Stimulated activated naive CD8-positive, alpha-beta T cell treated with anti-CD3 and anti-CD28 coated beads, Interleukin-15, amount 100 ng/mL, for 72 hours (primary cell): ENCODE measurements at places on chromosomes 2 and 18.

- DNase-seq = no peak
Measured at GRCh38 chr2:107785756-107786155, 40.9 kb upstream of the RGPD4 start.

DNA sequence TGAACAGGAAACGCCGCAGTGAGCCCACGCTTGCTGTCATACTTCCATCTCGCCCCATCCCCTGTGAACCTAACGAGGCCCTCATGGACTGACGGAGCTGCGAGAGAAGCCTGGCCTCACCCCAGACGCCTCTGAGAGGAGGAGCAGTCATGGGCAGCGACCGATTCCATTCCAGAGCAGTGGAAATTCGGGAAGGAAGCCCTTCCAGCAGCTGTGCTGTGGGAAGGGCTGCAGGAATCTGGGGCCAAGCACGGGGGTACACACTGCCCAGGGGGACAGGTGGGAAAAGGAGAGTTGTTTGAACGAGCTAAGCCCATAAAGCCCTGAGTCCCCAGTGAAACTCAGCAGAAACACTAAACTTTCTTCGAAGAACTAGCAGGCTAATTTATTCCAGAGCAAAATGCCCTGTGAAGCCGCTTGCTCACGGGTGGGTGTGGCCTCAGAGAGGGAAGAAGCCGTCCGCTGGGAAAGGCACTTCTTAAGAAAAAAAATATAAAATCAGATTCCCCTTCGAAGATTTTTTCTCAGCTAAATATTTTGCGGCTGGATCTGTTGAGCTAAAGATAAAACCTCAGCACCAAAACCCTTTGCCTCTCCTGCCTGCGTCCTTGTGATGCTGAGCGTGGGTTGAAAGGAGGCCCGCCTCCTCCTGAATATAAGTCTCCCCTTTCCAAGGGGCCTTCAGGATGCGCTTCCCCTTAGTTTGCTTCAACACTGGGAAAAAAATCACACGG lies 38.2 kb downstream of the ANKMY1 start:
- DNase-seq = no peak

GRCh38 chr2:215082446-215082845 lies 56.0 kb downstream of the ABCA12 start:
- DNase-seq = no peak

DNA sequence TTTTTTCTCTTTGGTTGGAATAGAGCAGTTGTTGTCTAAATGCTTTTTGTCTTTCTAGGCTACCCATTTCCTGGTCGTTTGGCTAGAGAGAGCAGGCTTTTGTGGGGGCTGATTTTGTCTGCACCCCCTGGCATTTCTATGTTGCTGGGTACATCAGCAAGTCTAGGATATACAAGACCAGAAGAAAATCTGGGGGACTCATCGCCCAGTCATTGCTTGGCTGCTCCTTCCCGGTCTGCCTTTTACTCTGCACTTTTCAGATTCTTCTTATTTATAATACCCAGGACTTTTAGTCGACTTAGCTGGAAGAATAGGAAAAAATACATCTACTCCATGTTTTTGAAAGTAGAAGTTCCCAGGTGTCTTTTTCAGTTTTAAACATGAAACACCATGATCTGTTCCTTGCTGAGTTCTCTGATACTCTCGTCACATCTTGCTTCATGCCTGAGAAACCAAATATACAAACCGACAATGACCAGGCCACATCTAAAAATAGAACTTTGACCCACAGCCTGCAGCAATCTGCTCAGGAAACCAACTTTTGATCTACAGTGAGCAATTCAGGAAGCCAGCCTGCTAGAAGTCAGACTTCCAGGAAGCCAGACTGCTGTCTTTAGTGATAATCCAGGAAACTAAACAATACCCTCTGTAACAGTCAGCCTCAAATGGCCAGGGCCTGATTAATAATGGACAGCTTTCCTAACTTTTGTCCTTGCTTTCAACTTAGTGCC lies 163.8 kb upstream of the MEX3C start:
- DNase-seq = no peak

DNA sequence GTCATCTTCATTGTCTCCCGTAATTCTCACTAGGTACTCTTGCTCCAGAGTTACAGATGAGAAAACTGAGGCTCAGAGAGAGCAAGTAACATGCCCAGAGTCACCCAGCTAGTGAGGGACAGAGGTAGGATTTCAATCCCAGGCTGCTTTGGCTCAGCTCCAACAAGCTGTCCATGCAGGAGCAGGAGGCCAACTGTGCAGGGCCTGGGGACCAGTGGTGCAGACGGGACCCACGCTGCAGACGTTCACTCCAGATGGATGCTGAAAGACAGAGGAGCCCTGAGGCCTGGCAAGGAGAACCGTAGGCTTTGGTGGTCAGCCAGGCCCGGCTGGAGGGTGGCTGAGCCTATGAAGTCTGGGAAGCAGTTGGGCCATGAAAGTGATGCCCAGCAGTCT lies 102.6 kb downstream of the MCFD2 start:
- no peak for DNase-seq

- no peak for DNase-seq
Measured at GRCh38 chr2:207682557-207682956, 28.9 kb upstream of the CCNYL1 start.

DNA sequence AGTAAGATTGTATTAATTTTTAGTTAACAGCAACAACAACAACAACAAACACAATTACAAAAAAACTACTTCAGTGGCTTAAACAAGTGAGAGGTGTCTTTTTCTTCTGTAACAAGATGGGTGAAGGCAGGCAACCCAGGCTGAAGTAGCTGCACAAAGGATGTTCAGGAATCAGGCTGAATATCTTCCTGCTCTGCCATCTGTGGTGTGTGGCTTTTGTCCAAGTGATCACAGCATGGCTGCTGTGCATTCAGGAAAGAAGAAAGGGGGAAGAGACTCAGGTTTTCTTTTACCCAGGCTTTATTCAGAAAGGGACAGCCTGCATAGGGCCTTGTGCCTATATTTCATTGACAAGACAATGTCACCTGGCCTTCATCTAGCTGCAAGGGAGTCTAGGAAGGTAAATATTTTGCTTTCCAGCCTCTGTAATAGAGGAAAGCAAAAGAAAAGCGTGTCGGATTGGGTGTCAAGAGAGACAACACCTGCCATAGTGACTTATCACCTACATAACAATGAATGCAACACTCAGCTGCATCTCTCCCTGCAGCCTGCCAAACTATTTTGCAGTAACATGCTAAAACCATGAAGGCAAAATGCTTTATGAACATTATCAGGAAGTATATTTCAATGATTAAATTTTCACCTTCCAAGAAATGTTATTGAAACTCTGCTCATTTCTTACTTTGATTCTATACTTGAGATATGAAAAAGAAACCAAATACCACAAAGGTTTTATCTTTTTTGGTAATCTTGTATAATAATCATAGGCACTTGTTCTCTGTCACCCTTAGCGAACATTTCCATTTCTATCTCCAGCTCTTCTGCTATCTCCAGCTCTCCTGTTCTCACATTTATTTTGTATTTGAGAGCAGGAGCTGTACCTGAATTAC lies 14.6 kb downstream of the G6PC2 start:
- no peak for DNase-seq

DNA sequence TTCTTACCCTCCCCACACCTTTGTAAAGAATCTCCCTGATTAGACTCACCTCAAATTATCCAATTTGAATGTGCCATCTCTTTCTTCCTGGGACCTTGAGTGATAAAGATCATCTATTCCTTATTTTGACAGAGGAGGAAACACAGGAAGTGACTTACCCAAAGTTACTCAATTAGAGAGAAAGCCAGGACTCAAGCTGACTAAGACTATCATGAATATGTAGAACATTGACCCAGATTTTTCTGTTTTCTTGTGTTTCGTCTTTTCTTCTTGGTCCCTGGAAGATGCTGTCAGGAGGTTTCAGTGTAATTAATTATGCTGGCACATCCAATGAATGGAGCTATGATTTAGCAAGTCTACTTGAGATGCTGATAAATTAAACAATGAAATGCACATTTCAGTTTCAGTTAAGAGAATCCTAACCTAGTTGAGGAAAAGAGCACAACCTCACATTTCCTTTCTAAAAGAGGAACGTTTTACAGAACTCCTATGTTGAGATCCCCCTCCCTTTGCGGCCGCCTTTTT lies 380.4 kb downstream of the CLIP4 start:
- DNase-seq = no peak

DNA sequence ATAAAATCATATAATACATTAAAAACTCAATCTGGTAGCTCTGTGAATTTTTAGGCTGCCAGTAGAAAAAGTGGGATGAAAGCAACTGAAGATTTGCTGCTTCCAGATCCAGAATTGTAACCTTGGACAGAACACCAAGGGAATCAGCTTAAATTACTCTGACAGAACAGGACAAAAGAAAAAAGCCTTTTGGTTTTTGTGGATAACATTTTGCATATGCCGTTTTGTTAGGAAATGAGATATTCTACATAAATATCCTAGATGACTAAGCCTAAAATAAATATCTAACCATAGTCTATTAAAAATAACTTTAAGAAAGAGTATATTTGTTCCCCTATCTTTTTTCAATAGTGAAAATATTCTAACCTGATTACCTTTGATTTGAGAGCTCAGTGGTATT lies 148.7 kb upstream of the DOCK10 start:
- DNase-seq = no peak

DNA sequence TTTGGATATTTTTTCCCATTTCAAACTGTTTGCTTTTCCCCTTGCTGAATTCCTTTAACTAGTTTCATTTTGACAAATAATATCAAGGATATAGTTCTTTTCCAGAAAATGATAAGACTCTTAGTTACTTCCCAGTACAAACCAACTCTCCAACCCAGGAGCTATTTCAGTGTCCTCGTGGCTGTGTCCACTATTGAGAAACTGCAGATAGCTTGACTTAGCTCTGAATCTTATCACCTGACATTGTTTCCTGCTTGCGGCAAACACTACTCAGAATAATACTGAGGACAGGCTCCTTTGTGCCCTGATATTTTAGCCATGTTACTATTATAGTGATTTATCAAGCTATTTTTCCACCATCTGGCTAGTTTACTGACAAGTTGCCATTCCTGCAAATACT lies 74.6 kb downstream of the KLF7 start:
- no peak for DNase-seq

DNA sequence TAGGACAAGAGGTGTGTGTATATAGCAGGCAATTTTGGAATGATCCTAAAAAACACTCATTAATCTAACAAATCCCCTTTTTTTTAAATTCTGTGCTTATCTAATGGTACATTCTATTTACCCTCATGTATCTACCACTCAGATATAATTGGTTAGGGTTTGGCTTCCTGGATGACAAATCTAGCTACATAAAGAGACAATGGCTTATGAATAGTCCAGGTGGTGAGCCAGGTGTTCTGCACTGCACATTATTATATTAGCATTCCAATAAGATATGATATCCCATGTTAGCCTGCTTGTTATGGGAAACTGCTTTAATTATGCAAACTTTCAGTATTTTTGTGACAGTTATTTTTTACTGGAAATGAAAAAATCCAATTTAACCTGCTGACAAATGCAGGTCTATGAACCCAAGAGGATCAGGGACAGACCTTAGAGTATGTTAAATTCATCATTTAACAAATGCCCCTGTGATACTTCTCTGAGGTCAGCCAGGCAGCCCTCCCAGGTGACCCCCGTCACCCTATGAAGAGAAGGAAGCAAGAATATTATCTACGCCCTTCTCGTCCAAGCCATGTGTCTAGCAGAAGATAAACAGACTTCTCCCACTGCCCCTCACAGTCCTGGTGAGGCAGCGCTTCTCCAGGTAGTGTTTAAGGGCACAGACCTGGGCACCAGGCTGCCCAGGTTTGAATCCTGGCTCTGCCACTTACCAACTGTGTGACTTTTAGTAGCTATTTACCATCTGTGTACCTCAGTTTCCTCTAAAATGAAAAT lies 83.0 kb downstream of the ADD2 start:
- no peak for DNase-seq

DNA sequence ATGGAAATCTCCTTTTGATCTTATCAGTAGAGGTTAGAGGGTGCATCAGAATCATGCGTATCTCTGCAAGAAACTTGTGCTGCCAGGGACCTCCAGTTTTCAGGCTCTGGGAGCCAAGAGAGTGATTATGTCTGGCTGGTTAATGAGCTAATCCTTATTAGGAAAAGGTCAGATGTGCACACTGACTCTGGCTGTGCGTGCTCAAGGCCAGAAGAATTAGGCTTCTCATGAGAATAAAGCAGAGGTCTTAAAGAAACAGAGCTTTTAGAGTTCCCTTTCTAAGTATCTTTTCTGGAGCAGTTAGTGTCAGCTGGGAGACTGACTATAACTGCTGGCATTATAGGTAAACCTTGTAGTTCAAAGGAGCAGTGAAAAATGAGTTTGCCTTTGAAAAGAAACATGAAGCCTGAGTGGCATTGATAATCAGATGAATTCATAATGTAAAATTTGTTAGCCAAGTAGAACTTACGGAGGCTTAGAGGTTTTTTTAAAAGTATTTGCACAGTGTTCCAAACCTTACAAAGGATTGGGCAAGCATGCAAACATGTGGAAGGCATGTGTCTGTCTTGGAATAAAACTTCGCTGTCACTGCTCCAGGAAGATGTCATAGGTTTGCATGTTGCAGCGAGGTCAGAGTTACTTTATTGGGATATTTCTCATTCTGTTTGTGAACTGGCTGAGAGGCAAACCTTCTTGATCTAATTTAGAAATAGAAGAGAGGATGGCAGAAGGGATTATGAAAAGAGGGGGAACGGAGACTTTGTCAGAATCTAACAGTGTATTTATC lies 151.7 kb downstream of the ARHGAP28 start:
- DNase-seq = no peak

- peak; percentile 34 for DNase-seq
Measured at GRCh38 chr2:73283545-73284295, 558 bp downstream of the FBXO41 start.
